Spinal cord (tissue), 10 donors: ENCODE measurements at places on chromosomes 13 and 19. TPM values are rescaled to one million over a fixed set of nuclear protein-coding genes. Genes with fewer than 3 reads are reported as not detected.

Gene S1PR2
- 8.2 TPM for total RNA-seq

DNA sequence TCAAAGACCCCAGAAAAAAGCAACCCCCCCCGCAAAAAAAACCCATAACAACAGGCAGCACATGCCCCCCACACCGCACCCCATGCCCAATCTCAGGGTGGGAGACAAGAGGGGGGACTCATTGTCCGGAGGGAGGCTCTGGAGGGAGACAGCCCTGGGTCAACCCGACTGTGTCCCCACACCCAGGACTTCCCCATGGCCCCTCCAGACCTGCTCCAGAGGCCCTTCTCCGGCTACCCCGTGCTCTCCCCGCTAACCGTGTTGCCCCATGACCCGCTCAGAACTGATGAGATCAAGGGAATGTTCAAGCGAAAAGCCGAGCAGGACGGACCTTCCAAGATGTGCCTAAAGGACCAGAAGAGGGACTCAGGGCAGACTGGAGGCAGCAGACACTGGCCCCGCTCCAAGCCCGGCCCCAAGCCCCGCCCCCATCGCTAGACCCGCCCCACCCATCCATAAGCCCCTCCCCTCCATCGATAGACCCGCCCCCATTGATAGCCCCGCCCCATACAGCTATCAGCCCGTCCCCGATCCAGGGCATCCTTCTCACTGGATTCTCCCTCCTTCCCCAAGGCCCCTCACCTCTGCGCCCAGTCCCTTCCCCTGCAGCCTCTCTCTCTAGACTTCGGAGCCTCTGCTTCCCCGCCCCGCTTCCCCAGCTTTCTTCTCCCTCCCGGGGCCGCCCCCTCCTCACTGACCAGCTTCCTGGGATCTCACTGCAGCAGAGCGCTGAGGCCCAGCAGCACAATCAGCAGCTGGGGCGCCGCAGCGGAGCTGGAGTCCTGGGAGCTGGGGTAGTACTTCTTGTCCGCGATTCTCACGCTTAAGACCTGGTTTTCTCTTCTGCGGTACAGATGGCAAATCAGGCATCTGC, 2.2 kb downstream of the BST2 start:
- no peak for DNase-seq

DNA sequence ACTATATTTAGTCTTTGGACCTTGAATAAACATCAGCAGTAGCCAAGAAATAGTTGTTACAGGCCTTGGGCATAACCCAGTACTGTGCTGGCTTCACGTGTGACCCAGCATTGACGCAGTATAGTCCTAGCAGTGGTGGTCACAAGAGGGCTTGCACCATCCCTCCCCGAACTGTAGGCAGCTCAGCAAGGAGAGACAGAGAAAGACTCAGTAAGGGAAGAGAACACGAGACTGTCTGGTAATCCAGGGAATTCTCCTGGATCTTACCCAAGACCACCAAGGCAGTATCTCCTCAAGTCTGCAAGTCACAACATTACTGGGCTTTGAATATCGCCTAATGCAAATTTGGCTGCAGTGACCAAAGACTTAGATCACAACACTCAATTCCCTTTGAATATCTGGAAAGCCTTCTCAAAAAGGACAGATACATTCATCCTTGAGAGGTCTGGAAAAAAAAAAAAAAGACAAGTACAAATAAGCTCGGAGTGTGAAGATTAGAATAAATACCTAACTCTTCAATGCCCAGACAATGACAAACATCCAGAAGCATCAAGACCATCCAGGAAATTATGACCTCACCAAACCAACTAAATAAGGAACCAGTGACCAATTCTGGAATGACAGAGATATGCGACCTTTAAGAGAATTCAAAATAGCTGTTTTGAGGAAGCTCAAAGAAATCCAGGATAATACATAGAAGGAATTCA, 39.7 kb downstream of the CAB39L start:
- DNase-seq = no peak

- no peak for DNase-seq
Observed at GRCh38 chr19:33248553-33248953, 22.9 kb upstream of the SLC7A10 start.

DNA sequence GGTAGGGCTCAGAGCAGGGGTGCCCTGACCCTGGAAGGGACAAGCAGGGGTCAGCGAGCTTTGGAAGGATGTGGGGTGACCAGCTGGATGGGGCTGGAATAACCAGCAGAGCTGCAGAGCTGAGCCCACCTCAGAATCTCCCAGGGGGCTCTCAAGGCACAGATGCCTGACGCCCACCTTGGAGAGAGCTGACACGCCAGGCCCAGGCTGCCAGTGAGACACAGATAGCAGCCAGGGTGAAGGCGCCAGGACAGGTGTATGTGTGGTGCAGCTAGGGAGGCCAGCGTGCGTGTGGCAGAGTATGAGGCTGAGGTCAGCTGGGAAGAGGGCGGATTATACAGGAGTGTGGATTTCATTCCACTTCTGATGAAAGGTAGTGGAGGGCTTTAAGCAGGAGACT, 8.9 kb downstream of the AP1M1 start:
- no peak for DNase-seq

Gene SHANK1
- 8.4 TPM for total RNA-seq

Gene BEST2
- total RNA-seq = not detected

DNA sequence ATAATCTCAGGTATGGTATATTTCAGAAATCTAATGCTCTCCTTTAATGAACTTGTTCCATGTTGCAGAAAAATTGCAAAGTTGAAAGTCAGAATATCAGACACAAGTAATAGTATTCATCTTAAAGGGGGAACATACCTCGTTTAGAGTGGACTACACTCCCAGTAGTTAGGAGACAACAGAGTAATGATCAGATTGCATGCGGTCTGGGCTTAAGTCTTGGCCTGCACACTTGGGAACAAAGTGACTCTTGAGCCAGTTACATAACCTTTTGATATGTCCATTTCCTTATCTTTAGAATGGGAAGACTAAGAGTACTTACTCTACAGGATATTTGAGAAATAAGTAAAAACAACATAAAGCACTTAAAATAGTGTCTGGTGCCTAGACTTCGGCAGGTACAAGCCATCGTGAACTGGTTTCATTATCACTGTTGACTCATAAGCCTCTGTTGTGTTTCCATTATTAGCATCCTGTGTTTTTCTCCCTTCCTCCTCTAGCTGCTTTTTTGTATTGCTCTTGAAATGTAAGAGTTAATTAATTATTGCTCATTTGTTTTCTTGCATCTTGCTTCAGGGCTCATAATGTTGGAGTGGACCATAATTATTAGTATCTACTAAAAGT, 53.0 kb downstream of the DPY19L3 start:
- no peak for DNase-seq

GRCh38 chr13:107102676-107103075, 534.7 kb upstream of the ARGLU1 start:
- no peak for DNase-seq

GRCh38 chr19:16284505-16284904, 40.1 kb upstream of the KLF2 start:
- DNase-seq = no peak

- no peak for DNase-seq
Observed at GRCh38 chr13:80590551-80590950, 249.6 kb upstream of the SPRY2 start.

DNA sequence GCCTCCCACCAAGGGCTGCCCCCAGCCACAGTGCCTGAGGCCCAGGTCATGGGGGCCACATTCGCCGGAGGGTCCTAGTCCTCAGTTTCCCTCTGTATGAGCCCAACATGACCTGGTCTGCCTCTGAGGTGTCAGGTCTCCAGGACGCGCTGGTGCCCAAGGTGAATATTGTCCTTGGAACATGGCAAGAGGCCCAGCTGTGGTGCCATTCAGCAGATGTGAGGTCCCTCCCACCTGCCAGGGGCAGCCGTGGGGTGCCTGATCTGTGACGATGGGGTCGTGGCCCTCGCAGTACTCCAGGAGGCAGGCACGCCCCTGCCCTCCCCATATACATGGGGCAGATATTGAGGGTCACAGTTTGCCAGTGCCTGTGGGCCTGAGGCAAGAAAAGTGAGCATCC, 151.9 kb downstream of the KDM4B start:
- DNase-seq = no peak

Gene PNMA8A
- total RNA-seq = 93.0 TPM

DNA sequence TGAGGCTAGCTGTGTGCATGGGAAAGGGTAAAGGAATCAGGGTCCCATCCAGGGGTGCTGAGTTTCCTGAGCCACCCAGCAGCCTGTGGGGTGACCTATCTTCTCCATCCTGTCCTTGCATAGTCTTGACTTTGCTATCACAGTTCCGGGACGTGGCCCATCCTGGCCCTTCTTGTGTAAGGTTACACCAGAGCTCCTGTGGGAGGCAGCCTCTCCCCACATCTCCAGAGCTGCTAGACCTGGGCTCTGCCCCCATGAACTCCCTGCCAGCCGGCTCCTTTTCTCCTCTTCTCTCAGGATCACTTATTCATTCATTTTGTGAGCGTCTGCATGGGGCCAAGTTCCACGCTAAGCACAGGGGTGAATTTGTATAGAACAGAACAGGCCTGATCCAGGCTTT, 238.9 kb downstream of the TSHZ3 start:
- DNase-seq = no peak

Gene CYP4F12
- total RNA-seq = 2.2 TPM

Gene C19orf81
- 1.4 TPM for total RNA-seq

- DNase-seq = no peak
Observed at GRCh38 chr13:80840316-80840976, 499.5 kb upstream of the SPRY2 start.

DNA sequence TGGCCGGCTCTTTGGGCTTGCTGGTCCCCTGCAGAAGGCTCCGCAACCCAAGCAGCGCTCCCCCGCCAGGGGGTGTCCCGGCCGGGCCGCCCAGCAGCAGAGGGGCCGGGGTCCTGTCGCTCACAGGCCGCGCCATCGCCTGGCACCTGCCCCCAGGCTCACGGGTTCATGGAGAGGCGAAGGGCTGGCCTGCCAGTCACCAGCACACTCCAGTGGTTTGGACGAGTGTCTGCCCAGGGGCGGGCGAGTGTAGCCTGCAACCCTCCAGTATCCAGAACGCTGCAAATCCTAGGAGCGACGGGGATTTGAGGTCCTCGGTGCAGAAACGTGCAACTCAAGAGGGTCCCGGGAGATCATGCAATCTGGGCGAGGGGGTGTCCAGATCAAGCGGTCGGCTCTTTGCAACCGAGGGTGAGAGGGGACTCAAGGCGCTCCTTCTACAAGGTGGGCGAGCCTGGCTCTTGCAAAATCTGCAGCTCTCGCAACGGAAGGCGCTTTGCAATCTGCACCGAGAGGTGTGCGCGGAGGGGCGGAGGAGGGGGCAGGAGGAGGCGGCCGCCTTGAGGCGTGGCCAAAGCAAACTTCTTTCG, at the start of gene DBP:
DBP (minus strand) TSS at position 521 of the 590 bp plus-strand sequence; CDS start at position 136, 385 bp downstream.
- DNase-seq = no peak

DNA sequence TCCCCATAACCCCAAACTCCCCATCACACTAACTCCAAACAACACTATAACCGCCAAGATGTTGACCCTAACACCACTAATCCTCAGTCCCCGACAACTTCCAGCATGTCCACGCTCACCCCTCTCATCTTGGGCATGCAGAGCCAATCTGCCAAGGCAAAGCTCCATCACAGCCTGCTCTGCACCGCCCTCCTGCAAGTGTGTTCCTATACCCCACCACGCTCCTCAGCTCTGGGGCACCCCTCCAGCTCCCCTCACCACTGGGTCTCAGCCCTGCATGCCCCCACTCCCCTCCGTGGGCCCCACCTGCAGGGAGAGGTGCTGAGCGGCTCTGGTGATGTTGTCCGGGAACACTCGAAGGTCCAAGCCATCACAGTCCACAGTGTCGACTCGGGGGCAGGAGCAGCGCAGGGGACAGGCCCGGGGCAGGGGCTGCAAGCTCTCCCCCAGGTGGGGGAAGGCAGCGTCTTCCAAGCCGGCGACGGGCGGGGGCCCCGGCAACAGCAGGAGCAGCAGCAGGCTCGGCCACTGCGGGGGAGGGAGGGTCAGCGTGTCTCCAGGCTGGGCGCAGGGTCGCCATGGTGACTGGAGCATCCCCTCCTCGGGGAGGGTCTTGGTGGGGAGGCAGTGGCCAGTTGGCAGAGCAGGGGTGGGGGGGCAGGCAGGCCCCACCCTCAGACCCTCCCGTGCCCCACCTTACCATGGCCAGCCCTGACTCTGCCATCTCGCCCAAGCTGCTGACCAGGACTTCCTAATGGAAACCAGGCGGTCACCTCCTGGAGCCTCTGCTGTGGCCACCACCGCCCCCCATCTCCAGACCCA, 527 bp downstream of the PODNL1 start:
- no peak for DNase-seq

DNA sequence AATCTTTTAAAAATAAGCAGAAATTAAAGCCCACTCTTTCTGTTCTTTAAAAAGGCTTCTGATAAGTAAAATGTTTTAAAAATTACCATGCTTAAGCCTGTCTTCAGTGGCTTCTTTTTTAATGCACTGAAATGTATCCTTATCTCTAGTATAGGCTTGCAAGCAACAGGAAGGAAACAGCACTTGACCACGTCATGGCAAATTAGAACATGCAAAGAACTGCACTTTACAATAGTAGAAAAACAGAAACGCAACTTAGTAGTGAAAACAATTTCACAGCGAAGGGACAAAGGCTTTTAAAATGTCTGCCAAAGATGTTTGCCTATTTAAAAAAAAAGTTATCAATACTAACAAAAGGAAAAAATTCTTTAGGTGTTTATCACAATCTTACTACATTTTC, 36.3 kb downstream of the ELF1 start:
- no peak for DNase-seq

- DNase-seq = no peak
Observed at GRCh38 chr13:40438022-40438680, 228.3 kb downstream of the FOXO1 start.

DNA sequence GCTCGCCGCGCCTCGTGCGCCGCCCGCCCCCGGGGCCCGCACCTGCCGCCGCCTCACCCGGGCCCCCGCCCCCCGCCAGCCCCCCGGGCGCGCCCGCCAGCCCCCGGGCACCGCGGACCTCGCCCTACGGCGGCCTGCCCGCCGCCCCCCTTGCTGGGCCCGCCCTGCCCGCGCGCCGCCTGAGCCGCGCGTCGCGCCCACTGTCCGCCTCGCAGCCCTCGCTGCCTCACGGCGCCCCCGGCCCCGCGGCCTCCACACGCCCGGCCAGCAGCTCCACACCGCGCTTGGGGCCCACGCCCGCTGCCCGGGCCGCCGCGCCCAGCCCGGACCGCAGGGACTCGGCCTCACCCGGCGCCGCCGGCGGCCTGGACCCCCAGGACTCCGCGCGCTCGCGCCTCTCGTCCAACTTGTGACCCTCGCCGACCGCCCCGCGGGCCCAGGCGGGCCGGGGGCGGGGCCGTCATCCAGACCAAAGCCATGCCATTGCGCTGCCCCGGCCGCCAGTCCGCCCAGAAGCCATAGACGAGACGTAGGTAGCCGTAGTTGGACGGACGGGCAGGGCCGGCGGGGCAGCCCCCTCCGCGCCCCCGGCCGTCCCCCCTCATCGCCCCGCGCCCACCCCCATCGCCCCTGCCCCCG, 17.2 kb downstream of the POLRMT start:
- no peak for DNase-seq

- no peak for DNase-seq
Observed at GRCh38 chr13:44379885-44380284, 6.3 kb downstream of the SERP2 start.

DNA sequence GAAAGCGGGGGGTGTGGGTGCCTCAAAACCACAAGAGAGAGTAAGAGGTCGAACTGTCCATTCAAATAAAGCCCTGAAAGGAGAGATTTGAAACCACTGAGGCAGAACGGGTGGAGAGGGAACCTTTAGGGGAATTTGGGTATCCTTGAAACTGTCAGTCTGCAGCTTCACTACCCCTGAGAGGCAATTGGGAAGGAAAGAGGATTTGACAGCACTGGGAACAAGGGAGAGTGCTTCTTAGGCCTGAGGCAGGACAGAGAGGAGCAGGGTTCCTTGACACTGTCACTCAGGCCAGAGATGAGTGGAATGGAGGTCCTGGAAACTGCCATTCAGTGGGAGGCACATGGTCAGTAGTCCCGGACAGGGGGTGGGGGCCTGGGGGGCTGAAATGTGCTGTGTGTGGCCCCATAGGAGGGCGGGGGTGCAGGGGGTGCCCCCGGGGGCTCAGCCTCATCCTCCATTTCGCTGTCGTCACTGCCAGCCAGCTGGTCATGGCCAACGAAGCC, 5.0 kb downstream of the GFY start:
- DNase-seq = no peak
